Posterior vena cava (tissue), 2 donors: ENCODE measurements at places on chromosomes 1 and 21. TPM values are rescaled to one million over a fixed set of nuclear protein-coding genes. Genes with fewer than 3 reads are reported as not detected.

DNA sequence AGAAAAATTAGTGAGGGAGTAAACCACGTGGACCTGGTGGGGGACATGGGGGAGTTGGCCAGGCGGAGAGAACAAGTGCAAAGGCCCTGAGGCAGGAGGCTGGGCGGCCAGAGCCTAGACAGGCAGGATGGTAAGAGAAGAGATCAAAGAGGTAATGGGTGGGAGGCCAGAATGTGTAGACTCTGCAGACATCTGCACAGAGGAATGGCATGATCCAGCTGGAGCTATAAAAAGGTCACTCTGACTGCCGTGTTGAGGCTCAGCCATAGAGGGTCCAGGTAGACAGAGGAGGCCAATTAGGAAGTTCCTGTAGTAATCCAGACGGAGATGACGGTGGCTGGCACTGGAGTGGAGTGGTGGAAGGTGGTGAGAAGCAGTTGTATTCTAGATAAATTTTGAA, 3.6 kb downstream of the H6PD start:
- DNase-seq = no peak

- DNase-seq = no peak
Measured at GRCh38 chr1:244732851-244733450, 80.0 kb downstream of the DESI2 start.

TNFRSF4 gene
- total RNA-seq = 2.8 TPM

GRCh38 chr1:148292915-148293314, 140.8 kb upstream of the NBPF11 start:
- DNase-seq = no peak

DNA sequence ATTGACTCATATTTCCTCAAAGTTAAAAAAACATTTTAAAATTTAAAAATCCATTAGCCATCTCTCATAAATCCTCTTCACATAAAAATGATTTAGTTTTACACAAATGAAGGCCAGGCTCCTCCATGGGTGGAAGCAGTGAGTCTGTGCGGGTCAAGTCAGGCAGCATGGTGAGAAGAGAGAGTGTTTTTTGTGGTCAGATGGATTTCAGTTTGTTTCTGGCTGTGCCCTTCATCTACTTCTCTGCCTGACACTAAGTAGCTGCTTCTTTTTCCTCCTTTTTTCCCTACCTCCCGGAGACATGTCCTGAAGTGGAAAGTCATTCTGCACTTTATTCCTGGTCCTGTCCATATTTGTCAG, 10.3 kb downstream of the PLA2G4A start:
- DNase-seq = no peak

- DNase-seq = no peak
Measured at GRCh38 chr1:98893371-98893770, 111.3 kb downstream of the PLPPR5 start.

OLFM3 gene
- total RNA-seq = not detected

DNA sequence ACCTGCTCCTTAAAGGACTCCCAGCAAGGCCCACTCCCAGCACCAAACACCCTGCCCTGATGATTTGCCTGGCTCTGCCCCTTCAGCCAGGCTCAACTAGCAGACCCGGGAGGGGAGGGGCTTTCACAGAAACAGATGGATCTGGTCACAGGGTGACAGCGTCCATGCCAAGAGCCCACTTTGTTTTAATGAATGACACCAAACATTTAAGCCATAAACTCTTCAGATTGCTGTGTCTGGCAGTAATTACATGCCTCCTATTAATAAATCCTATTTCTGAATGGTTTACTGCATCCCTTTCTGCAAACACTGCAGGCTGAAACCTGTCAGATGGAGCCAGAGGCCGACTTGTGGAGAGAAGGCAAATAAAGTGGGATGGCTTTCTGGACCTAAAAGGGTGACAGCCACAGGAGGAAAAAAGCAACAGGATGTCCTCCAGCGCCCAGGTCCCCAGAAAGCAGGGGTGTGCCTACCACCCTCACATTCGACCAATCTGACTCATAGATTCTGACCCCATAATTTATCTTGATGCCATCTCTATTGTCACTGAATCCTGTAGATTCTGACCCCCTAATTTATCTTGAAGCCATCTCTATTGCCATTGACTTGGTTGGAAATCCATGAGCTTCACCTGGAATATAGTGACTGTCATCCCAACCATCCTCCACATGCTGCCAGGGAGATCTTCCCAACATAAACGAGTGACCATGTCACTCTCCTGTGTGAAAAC, 200.9 kb downstream of the PLPP3 start:
- DNase-seq = no peak

IFNAR2 gene
- 31.3 TPM for total RNA-seq

DNA sequence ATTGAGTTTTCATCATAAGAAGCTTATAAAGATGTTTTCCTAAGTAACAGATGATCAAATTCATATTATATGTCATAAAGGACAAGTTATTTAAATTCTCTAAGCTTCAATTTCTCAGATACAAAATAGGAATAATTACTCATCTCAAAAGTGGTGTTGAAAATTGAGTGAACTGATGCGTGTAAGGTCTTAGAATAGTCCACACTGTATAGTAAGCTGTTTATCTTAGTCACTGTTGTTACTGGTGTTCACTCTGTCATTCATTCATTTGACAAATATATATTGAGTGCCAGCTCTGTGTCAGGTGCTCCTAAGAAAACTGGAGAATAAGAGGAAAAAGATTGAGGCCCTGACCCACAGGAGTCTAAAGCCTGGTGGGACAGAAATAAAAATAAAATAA, 186.3 kb upstream of the BRINP3 start:
- DNase-seq = no peak

ETV3L gene
- not detected for total RNA-seq

KPRP gene
- not detected for total RNA-seq

FAM78B gene
- 1.5 TPM for total RNA-seq

FALEC gene
- not detected for total RNA-seq

GRCh38 chr1:211603191-211603701, 24.3 kb upstream of the SLC30A1 start:
- no peak for DNase-seq

- peak; percentile 53 for DNase-seq
Measured at GRCh38 chr1:205066141-205066818, 18.0 kb downstream of the TMEM81 start.

GRCh38 chr1:8294170-8294697, 23.7 kb upstream of the SLC45A1 start:
- DNase-seq = no peak

SNAP47 gene
- 16.3 TPM for total RNA-seq

DNA sequence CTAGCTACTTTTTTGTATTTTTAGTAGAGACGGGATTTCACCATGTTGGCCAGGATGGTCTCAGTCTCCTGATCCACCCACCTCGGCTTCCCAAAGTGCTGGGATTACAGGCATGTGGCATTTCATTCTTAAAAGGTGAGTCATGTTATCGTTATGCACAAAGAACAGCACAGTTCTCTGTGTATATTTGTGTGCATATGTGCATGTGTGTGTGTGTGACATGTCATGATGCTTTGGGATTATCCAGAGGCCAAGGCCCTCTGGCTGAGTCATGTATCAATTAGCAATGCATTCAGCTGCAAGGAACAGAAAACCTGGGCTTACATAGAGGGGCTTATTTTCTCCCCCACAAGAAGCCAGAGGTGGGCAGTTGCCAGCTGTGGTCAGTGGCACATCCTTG, 301.7 kb upstream of the KAZN start:
- no peak for DNase-seq

GRCh38 chr1:1079408-1080121, 5.5 kb upstream of the RNF223 start:
- DNase-seq = peak; percentile 85

GRCh38 chr21:18614303-18614702, 210.7 kb upstream of the TMPRSS15 start:
- DNase-seq = no peak

DNA sequence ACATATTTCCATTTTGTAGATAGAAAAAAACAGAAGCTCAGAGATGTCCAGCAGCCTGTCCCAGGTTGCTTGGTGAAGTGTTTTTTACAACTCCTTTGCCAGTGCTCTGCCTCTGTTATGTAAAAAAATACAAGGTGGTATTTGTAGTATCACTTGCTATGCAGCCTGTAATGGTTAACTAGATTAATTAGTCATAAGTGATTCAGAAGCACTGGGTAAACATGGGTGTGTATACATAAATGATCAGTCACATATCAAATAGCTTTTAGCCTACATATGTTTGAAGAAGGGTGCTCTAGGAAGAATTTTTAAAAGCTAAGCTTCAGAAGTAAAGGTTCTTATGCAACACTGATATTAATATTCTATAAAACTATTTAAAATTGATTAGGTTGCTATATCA, 70.0 kb upstream of the MAGI3 start:
- no peak for DNase-seq

KIF14 gene
- 0.14 TPM for total RNA-seq

GRCh38 chr1:237763137-237763536, 127.6 kb downstream of the ZP4 start:
- DNase-seq = no peak

GRCh38 chr1:12135612-12136011, 31.2 kb upstream of the TNFRSF1B start:
- no peak for DNase-seq

TTC34 gene
- 0.46 TPM for total RNA-seq

DNASE2B gene
- not detected for total RNA-seq

GRCh38 chr1:88451856-88452255, 232.2 kb upstream of the PKN2 start:
- no peak for DNase-seq

GRCh38 chr1:9444532-9444931, 94.7 kb upstream of the SLC25A33 start:
- no peak for DNase-seq

DNA sequence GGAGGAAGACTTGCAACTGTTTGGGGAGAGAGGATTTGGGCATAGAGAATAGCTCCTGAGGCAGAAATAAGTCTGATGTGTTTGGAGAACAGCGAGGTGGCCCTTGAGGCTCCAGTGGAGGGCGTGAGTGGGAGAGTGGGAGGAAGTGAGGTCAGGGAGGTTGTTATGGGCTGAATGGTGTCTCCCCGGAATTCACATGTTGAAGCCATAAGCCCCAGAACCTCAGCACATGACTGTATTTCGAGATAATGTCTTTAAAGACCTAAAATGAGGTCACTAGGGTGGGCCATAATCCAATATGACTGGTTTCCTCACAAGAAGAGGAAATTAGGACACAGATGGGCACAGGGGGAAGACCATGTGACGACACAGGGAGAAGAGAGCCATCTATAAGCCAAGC, 17.9 kb upstream of the APP start:
- no peak for DNase-seq

GRCh38 chr1:5740865-5741860, 251.1 kb downstream of the NPHP4 start:
- DNase-seq = peak; percentile 66

- DNase-seq = no peak
Measured at GRCh38 chr1:217861658-217862057, 230.5 kb downstream of the SPATA17 start.

DNA sequence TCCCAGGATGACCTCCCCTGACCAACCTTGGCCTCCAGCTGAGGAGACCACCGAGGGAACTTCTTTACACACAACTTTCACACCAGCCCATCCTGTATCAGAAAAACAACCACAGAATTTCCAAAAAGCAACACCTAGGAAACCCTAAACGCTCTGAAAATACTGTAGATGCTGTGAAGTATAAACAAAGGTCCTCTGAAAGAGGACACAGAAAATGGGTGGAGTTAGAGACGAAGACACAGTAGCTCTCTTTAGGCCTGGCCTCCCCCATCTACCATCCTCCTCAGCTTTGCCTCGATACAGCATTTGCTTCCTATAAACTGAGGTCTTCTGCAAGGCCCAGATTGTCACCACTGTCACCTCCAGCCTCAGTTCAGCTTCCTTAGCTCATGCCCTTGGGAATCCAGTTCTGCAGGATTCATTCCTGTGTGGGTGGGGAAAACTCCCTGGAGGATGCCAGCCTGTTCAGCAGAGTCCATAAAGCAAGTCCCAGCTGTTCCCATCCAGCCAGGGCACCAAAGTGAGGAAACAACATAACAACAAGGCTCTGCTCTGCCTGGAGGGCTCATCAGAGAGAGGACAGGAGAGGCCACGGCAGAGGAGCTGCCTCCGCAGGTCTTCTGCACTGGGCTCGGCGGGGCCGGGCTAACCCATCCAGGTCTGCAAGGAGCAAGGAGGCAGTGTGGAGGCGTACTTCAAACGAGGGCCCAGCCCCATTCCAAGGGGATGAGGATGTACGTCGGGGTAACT, 15.0 kb downstream of the PIK3C2B start:
- no peak for DNase-seq

GRCh38 chr21:33811167-33812010, 104.2 kb downstream of the ATP5PO start:
- no peak for DNase-seq

DNA sequence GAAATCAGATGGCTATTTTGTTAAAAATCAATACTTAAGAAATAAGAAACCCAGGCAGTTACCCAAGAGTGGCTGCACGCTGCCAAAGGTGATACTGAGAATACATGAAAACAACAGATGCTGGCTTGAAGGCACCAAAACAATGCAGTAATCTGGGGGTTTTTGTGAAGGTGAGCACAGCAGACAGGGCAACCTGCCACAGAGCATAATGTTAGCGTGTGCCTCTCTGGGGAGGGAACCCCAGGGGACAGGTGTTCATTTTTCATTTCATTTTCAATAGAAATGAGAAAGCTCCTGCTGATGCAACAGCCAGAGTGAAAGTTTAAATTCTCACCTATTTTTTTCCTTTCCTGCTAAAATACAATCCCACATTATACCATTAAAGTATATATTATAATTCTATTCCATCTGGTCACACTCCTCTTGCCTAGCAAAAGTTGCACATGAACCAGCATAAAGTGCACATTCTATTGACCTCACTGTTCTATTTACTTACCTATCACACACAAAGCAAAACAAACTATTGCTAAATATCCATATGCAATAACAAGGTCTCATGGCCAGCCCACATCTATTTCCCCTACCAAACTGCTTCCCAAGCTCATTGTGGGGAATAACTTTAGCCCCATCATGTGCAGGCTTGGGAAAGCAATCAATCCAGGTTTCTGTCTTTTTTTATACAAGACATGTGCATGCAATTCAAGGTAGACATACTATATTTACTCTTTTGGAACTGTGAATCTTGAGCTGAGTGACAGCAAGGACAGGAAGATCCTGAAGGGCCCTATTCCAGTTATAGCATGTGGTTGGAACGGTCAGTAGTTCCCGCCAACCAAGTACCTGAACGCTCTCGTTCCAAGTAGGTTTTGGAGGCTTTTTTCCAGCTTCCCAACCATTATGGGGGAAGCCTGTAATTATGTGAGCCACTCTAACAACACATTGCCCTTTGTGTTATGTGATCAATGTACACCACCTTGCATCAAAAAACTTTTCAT, 173.6 kb downstream of the RERE start:
- DNase-seq = no peak

FNDC7 gene
- total RNA-seq = not detected

- no peak for DNase-seq
Measured at GRCh38 chr1:29425631-29426030, 189.3 kb downstream of the PTPRU start.

- no peak for DNase-seq
Measured at GRCh38 chr1:34330061-34330460, 153.4 kb downstream of the C1orf94 start.
